ENCODE measurements at places on chromosomes 2 and 18.

- no peak for DNase-seq
Observed at GRCh38 chr2:234405462-234405861, 91.4 kb downstream of the ARL4C start.

DNA sequence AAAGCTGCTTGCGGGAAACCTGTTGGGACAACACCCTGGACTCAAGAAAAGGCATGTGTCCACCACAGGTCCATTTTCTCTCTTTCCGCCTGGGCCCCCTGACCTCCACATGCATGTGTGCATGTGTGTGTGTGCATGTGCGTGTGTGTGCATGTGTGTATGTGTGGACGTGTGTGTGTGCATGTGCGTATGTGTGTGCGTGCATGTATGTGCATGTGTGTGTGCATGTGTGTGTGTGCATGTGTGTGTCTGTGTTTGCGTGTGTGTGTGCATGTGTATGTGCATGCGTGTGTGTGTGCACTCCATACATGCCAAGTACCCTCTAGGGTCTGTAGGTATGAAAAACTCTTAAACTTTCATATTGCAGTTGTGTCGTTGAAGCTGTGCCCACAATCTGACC is 16.3 kb downstream of the CAPN14 start:
- DNase-seq: no peak

DNA sequence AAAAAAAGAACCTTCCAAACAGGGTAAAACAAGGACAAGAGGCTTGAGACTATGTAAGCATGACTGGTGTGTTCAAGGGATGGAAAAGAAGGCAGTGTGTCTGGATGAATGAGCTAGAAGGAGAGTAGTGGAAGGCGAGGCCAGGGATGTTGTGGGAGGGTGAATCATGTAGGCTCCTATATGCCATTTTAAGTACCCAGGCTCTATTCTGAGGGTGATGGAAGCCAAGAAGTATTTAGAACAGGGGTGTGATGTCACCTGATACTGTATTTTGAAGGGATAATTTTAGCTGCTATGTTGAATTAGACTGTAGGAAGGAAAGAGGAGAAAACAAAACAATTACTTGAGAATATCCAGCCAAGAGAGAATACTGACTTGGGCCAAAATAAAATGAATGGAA is 524.7 kb upstream of the CRIM1 start:
- DNase-seq: no peak

DNA sequence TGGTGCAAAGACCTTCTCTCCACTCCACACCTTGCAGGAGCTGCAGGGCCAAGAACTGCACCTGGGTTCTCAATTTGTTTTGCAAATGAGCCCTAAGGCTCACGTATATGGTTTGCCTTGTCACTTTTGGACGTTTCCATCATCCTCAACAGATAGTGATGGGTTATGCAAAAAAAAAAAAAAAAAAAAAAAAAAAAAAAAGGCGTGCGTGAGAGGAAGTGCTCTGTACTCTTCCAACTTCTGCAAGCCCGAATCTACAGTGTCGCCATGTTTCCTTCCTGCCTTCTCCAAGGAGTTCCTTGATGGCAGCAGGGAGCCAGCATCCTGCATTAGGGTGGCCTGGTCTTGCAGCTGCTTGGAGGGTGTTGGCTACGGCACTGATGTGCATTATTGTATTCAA is 4.0 kb upstream of the INHBB start:
- no peak for DNase-seq

DNA sequence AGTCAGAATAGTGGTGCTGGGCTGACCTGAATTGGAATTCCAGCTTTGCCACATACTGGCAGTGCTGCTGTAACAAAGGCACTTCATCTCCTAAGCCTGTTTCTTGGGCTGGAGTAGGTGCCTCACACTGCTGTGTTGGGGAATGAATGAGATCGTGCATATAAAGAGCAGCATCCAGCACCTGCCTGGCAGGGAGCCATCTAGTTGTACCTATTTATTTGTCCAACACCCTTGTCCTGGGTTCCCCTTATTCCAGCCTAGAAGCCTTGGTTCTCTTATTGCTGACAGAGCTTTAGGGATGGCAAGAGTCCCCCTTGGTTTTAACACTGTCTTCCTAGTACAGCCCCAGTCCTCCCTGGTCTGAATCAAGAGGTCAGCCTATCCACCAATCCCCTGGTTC is 275.3 kb upstream of the RAB12 start:
- DNase-seq: no peak

DNA sequence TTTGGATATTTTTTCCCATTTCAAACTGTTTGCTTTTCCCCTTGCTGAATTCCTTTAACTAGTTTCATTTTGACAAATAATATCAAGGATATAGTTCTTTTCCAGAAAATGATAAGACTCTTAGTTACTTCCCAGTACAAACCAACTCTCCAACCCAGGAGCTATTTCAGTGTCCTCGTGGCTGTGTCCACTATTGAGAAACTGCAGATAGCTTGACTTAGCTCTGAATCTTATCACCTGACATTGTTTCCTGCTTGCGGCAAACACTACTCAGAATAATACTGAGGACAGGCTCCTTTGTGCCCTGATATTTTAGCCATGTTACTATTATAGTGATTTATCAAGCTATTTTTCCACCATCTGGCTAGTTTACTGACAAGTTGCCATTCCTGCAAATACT is 74.6 kb downstream of the KLF7 start:
- no peak for DNase-seq

All from kidney capillary endothelial cell (primary cell).